Aorta (tissue), 5 donors: ENCODE measurements at places on chromosomes 2 and 18.

GRCh38 chr18:8960740-8961657, 141.5 kb upstream of the NDUFV2 start:
- DNase-seq: no peak

- DNase-seq: no peak
Measured at GRCh38 chr2:85175369-85176299, 42.4 kb downstream of the TCF7L1 start.

GRCh38 chr2:214995926-214996670, 142.3 kb downstream of the ABCA12 start:
- no peak for DNase-seq

GRCh38 chr2:46227022-46227421, 70.2 kb upstream of the EPAS1 start:
- no peak for DNase-seq

- DNase-seq: no peak
Measured at GRCh38 chr2:119441376-119442225, 9.9 kb downstream of the TMEM37 start.
